ENCODE measurements at places on chromosomes 16 and 17.

- no peak for DNase-seq
These were observed 49.9 kb upstream of the TANGO6 start for GRCh38 chr16:68793401-68793857.

- no peak for DNase-seq
These were observed 597.9 kb downstream of the KCNJ2 start for GRCh38 chr17:70767102-70767701.

DNA sequence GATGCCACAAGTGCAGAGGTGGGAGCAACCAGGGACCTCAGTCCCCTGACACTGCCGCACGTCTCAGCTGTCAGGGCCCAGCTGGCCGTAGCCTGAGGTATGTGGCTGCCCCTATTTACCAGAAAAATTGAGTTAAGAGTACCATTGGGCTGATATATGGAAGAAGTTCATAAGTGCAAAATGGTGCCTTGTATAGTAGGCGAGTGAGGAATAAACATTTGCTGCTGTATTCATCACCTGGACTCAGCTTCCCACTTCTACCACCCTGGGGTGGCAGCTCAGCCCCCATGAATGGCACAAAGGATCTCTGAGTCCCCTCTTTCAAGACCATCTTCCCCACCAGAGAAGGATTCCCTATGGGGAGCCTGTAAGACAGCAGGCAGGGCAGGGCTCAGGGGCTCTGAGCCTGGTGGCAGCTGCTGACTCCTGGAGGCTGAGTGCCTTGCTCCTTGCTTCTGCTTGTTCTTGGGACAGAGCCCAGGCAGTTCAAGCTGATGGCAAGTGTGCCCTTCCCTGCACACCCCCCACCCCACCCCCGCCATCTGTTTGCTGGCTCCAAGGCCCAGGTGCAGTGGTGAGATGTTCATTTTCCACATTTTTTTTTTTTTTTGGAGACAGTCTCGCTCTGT lies 29.0 kb downstream of the TRPV2 start:
- no peak for DNase-seq

DNA sequence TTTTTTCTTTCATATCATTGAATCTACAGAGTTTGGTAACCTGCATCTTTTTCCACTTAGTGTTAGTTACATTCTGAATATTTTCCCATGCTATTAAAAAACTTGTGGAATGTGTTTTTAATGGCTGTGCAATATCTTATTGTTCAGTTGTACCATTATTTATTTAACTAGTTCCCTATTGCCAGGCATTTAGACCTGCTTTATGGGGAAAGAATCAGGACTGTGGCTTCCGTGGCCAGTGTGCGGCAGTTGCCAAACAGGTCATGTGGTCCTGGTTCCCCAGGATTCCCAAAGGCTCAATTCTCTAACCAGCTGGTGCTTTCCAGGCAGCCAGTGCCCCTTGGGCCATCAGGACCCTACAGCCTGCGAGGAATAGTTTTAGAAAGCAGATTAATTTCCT lies 30.8 kb downstream of the NDEL1 start:
- no peak for DNase-seq

GRCh38 chr16:82582975-82583374 lies 43.8 kb upstream of the CDH13 start:
- no peak for DNase-seq

DNA sequence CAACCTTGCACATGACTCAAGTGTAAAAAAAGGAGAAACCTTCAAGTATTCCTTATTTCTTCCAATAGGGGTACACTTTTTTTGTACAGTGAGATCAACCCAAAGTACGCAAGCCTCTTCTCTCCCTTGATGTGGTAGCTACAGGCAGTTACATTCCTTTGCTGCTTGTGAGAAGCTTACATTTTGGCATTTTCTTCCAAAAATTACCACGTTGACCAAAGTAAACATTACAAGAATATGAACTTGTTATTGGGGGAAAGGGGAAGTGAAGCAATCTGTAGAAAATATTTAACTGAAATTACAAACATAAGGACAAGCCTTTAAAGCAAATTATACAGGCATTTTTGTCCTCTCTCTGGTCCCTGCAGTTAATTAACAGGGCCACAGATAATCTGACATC lies 97.0 kb upstream of the TOB1 start:
- DNase-seq, result no peak

Data from stimulated activated CD4-positive, alpha-beta T cell treated with anti-CD3 and anti-CD28 coated beads, TNF-alpha, amount 100 ng/mL, for 4 hours (primary cell).